ENCODE measurements at places on chromosomes 7 and 10.

DNA sequence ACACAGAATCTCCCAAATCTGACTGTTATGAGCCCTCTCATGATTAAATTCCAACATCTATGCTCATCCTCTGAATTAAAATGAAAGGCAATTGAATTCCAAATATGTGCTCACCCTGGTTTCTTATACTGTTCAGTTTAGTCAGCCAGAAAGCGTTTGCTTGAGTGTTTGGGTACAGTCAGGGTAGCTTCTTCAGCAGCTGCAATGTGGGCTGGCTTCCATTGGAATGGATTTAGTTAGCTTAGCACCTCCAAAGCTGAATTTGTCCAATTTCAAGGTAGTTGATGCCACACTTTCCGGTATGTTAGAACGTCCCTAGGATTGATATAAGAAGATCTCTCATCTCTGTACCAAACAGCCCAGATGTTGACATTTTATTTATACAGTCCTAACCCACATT is 9.3 kb downstream of the KLHL7 start:
- DNase-seq, result no peak

DNA sequence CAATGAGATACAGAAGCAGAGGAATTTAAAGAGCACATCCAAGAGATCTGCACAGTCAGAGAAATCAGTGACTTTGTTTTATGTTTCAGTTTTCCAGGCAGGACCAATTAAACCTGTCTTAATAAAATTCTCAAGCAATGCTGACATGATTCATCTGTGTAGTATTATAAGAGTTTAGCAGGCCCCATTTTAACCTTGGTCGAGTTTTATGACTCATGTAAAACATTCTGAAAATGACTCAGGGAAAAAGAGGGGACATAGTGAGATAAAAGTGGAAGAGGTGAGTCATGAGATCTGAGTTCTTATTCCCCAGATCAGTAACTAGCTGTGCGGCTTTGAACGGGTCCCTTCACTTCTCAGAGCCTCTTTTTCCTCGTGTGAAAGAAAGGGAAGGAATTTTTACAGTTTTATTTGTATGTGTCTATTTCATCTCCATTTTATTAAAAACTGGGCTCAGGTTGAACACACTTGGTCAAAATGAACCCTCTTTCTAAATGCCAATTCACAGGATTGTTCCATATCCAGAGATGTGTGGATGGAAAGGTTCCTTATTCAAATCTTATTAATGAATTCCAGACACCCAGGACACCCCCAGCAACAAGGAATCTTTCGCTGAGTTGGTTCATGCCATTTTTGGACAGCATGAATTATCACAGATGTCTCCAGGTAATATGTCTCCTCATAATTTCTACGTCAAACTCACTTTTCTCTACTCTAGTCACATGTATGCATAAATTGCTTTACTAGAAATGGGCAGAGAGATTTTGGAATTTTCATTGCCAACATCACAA is 143.2 kb downstream of the JAZF1 start:
- DNase-seq, result peak; percentile 70

DNA sequence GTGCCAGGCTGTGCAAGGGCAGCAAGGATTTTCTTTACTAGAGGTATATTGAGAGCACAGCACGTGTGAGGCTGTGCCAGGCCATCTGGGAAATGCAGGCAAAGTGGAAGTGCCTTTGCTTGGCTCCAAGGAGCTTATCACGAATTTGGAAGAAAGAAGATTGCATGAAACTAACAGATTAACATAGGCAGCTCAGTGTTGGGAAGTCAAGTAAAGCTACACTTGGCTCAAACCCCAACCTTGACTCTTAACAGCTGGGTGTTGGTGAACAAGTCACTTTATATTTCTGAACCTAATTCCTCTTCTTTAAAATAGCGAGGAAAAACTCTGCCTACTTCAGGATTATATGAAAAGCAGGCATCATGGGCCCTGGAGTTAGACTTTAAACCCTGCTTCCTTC is 105.2 kb downstream of the PLCE1 start:
- no peak for DNase-seq

GRCh38 chr7:149787428-149788299 is 14.3 kb upstream of the ZNF467 start:
- DNase-seq, result no peak

DNA sequence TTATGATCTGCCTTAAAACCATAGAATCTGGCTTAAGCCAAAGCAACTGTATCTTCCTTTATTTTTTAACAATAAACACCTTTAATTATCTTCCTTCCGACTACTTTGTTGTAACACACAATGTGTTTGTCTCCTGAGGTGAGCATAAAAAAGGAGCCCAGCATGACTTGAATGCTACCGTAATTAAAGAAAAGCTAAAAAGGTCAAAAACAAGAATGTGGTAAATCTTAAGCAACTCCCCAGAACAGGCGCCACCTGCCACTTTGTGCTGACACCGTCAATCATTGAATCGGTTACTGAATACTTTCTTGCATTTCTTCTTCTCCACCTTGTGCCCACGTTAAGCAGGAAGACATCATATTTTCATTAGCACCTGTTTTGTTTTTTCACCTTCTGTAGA is 569.9 kb upstream of the C7orf33 start:
- DNase-seq, result no peak

GRCh38 chr10:129509835-129510234 is 42.8 kb downstream of the MGMT start:
- no peak for DNase-seq

DNA sequence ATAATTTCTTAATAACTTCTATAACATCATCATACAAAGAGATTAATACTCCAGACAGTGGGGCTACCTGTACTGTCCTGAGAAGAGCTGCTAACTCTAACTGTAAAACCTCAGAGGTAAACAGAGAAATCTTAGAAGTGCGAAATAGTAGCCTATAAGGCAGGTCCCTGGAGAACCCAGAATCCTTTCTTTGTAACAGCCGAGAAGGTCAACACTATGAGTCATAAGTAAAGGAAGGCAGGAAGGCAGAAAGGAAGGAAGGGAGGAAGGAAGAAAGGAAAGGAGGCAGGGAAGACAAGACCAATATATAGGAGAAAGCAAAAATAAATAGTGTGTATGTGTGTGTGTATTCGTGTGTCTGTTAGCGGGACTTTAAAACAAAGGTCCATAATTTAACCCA is 540.6 kb downstream of the ZWINT start:
- no peak for DNase-seq

GRCh38 chr7:83212883-83213282 is 50.2 kb upstream of the PCLO start:
- no peak for DNase-seq

GRCh38 chr10:76397181-76398042 is 966.0 kb downstream of the LRMDA start:
- no peak for DNase-seq

- DNase-seq, result no peak
Measured at GRCh38 chr7:55733241-55734140, 129.1 kb downstream of the SEPTIN14 start.

GRCh38 chr7:117777335-117778142 is 95.7 kb downstream of the CTTNBP2 start:
- DNase-seq, result no peak

GRCh38 chr10:9579110-9579705 is 1438.5 kb upstream of the CELF2 start:
- DNase-seq, result no peak

DNA sequence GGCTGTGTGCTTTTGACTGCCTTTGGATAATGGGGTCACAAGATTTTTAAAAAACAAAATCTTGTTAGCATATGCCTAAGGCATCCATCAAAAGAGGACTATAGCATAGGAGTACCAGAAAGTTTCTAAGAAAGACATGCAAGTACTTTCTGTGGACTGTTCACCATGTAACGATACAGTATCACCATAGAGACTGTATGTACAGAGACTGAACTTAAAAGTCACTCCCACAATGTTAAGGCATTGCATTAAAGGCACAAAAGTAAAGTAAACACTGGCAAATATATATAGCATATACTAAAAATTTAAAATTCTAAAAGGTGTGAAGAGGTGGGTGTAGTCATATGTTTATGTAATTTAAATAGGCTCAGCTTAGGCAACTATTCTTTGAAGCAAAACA is 190.9 kb downstream of the IMMP2L start:
- DNase-seq, result no peak

DNA sequence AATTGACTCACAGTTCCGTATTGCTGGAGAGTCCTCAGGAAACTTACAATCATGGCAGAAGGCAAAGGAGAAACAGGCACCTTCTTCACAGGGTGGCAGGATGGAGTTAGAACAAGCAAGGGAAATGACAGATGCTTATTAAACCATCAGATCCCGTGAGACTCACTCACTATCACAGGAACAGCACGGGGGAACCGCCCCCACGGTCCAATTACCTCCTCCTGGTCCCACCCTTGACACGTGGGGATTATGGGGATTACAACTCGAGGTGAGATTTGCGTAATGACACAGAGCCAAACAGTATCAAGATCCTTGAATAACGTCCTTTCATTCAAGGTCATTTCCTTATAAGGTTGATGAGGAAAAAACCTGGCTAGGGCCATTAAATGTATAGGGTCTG is 176.6 kb downstream of the TPK1 start:
- no peak for DNase-seq

DNA sequence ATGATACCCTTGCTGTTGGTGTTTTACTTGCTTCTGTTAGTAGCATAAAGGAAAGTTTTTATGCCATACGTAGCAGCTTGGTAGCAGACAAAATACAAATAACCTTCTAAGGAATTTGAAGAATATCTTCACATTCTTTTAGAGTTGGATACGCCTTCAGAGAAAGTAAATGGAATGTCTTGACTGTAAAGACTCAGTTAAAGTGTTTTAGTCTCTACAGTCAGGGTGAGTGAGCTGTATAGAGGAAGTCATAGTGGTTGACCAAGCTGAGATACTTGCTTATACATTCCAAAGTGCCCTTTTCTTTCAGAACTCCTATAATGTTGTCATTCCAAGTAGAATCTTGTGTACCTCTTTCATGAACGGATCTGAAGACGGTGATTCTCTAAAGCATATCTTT is 37.7 kb downstream of the RABGEF1 start:
- DNase-seq, result no peak

DNA sequence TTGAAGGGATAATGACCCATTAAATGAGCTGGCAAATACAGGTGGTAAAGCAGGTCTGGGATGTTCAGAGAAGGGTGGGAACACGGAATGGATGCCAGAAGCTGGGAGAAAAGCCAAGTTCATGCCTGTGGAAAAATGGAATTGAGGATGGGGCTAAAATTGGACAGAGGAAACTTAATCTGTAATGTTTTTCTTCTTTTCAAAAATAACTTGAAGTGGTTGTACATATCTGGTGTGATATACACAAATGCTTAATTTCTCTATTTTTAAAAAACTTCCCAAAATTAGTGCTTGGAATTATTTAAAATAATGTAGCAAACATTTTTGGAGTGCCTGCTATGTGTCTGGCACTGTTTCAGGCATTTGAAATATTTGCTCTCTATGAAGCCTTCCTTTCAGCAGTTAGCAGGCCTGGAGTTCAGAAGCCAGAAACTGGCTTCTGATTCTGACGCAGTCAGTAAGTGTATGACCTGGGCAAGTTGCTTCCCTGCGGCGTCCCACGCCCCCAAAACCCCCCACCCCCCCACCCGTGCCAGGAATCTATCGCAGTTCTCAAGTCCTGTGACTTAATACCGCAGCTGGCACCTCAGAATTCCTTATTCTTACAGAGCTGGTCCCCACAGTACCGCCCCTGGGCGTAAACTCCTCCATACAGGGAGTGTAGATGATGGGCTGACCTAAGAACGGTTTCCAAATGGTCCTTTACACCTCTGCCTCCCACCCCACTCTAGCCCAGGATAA is 828 bp upstream of the MALSU1 start:
- no peak for DNase-seq

DNA sequence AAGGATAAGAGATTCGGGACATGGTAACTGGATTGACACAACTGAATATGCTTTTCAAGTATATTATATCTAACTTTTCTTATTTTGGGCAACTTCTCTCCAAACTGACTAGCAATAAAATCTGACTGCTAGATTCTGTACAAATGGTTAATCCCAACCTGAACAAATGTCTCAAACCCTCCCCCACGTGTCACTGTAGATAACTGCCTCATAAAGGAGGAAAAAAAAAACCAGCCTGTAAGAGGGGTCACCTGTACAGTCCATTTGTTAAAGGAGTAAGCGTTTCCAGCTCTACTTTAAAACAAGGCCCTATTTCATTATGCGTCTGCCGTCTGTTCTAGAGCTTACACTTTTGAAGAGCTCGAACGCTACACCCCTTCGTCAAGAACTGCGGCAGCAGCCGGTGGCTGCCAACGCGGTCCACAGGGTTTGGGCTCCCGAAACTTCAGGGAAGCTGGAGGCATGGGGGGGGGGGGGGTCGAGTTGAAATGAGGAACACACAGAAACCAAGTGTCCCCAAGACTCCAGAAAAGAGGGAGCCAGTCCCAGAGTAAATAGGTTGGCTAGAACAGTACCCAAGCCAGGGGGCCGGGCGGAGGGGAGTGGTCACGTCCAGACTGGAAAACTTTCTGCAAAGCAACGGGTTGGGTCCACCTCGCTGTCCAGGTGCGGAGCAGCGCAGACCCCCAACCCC is 492 bp downstream of the COG5 start:
- peak; percentile 22 for DNase-seq

GRCh38 chr10:73907841-73908517 is 3.0 kb upstream of the PLAU start:
- peak; percentile 96 for DNase-seq

GRCh38 chr7:6578114-6579084 is 1.1 kb downstream of the ZDHHC4 start:
- no peak for DNase-seq

DNA sequence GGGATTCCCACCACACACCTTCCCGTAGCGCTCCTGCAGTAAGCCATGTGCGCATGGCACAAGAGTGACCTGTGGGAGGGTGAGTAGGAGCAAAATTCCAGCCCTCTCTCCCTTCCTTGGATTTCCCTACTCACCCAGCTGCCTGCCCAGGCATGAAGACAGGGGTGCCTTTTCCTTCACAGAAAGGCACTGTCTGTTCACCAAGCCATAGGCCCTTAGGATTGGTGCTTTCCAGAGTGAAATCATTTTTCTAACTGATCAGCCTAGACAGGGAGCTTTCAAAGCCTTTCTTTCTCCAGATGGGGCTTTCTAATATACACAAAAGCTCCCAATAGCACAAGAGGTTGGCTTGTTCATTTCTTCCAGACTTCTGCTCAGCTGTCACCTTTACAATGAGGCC is 79.7 kb downstream of the CTTNBP2 start:
- DNase-seq, result no peak

DNA sequence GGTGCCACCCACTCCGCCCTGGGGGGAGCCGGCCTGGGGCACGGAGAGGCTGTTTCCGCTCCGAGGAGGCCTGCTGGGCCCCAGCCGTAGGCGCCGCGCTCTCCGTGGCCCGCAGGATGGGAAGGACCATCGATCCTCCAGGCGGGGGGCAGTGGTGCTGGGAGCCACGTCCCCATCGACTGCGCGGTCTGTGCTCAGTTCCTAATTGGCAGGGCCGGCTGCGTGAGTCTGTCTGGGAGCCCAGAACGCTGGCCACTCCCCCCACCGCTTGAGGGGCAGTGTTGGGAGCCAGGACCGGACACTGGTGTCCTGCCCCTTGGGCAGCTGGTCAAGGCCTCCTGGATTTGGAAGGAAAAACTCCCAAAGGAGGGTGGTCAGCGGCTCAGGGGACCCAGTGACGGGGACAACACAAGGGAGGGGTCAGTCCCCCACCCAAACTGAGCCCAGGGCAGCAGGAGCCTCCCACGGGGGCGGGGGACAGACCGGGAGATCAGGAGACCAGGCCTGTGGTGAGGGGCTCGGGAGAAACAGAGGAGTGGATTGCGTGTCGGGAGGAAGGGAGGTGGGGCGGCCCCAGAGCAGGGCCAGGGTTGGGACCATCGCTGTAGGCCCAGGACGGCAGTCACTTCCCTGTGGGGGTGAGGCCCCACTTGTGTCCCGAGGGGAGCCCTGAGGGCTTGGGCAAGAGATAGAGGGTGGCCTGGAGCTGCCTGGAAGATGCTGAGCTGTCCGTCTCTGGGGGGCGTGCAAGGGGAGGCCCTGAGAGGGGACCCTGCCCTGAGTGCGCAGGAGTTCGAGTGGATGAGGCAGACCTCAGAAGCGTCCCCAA is 89.0 kb downstream of the UNCX start:
- DNase-seq, result no peak

Data from suppressor macrophage treated with lipopolysaccharide for 4 hours (primary cell).